C1 segment of cervical spinal cord (tissue), 14 donors: ENCODE measurements at places on chromosomes 2 and 18.

DNA sequence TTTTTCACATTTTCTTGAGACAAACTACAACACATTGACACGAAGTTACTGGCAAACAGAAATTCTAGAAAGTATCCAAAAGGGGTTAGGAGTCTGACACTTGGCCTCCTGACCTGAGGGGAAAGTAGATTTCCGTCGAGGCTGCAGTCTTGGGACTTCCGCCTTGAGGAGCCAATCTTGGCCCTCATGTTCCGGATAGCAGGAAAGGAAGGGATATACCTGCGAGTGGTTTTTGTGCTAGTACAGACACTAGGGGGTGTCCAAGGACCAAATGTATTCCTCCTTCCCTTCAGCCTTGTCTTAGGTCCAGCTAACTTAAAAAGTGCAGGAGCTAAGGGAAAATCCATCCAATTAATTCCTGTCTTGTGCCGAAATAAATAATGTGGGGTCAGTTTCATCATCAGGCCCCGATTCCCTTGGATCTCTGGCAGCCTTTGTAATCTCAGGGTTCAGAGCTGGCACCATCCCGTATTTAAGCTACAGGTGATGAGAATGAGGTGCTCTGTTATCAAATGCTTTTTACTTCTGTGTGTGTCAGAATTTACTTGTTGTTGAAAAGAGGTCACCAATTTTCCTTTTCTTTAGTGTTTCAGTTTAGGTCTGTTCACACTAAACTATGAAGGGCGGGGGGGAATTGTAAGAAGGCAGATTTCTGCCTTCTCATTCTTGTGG, 330.2 kb upstream of the FANCL start:
- no peak for DNase-seq

- DNase-seq = no peak
These were observed 162.8 kb downstream of the SMAD2 start for GRCh38 chr18:47767699-47768098.

- no peak for DNase-seq
These were observed 766 bp downstream of the PDE6D start for GRCh38 chr2:231780123-231780908.

GRCh38 chr18:9066817-9067306, 35.6 kb upstream of the NDUFV2 start:
- DNase-seq = no peak

GRCh38 chr18:9941103-9941502, 27.3 kb downstream of the VAPA start:
- no peak for DNase-seq

GRCh38 chr2:39416140-39416539, 20.9 kb downstream of the MAP4K3 start:
- DNase-seq = no peak
